ENCODE measurements at places on chromosomes 1 and 21. TPM values are rescaled to one million over a fixed set of nuclear protein-coding genes. Genes with fewer than 3 reads are reported as not detected.
A peak's percentile ranks its signal among the peaks of the same experiment; 100 is the strongest.

OLFML2B gene
- total RNA-seq, result not detected

- peak; percentile 93 for DNase-seq
Measured at GRCh38 chr21:45818904-45819285, 162.7 kb upstream of the COL6A1 start.

- DNase-seq, result no peak
Measured at GRCh38 chr1:61386770-61387169, 304.4 kb downstream of the NFIA start.

GRCh38 chr1:116322752-116323405 lies 50.2 kb upstream of the ATP1A1 start:
- DNase-seq, result no peak

DNA sequence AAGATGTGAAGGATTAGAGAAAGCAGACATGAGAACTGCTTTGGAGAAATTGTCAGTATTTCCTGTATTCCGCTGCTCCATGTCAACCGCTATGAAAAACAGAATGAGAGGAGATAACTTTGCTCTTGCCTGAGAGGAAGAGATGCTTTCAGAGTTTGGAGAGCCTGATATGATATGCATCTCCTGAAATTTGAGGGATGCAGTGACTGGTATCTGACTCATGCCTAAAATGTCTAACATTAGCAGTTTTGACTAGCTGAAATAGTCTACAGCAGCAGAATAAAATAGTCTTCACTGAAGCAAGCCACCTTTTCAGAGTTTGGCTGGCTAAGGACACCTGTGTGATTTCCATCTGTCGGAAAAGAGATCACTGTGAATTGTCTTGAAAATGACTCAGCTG lies 165.8 kb upstream of the LRRC7 start:
- no peak for DNase-seq

- no peak for DNase-seq
Measured at GRCh38 chr1:232355162-232356006, 274.5 kb downstream of the SIPA1L2 start.

DNA sequence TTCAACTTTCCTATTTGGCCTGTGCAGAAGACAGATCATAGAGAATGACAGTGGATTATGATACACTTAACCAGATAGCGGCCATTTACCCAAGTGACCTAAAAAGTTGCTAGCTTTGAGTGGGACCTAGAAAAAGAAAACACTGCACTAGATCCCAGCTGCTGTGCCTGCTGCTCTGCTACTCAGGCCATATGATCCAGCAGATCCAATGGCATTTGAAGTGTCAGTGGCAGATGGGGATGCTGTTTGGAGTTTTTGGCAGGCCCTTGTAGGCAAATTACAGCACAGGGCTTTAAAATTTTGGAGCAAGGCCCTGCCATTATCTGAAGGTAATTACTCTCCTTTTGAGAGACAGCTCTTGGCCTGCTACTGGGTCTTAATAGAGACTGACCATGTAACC lies 74.0 kb upstream of the KCNE2 start:
- no peak for DNase-seq

DNA sequence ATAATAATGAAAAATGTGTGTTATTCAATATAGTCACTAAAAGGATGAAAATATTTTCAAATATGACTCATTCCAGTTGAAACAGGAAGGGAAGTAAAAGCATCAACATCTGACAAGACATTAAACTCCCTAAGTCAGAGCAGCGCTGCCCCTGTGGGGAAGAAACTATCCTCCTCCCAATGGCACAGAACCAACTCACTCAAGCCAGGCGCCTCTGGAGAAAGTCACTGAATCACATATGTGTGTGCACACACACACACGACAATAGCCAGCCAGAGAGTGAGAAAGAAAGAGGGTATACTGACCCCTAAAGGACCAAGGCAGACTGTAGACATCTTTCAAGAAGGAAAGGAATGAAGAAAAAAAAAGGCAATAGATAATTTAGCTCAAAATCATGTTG lies 126.9 kb downstream of the SETD4 start:
- DNase-seq, result no peak

DNA sequence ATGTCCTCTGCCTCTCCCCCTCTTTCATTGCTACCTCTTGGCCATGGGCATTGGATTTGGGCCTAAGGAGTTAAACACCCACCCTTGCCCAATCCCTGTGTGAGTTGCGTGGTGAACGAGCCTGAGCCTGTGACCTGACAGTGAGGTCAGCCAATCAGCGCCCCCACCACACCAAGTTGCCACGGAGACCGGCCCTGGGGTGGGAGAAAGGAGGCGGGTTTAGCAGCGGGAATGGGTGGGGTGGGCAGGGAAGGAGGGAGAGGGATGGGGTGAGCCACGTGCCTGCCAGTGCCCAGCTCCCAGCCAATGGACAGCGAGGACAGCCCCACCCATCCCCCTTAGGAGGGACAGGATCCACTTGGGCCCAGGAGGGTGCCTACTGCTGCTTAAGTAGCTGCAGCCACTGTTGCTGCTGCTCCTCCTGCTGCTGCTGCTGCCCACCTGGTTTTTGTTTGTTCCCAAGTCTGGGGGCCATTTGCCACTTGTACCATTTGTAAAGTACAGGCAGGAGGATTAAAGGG lies 9.5 kb downstream of the ZBTB7B start:
- no peak for DNase-seq
